Neural crest cell (in vitro differentiated cells): ENCODE measurements at places on chromosomes 7 and 10. TPM values are rescaled to one million over a fixed set of nuclear protein-coding genes. Genes with fewer than 3 reads are reported as not detected.

- no peak for DNase-seq
Measured at GRCh38 chr7:148865283-148865682, 18.8 kb downstream of the EZH2 start.

GRCh38 chr7:36532981-36533499 lies 143.4 kb downstream of the ANLN start:
- DNase-seq: no peak

GRCh38 chr7:158702196-158702595 lies 2.4 kb downstream of the NCAPG2 start:
- DNase-seq: no peak

The NPY4R gene
- total RNA-seq: not detected in 2 replicates

- no peak for DNase-seq
Measured at GRCh38 chr10:103067956-103068355, 125.1 kb downstream of the NT5C2 start.

DNA sequence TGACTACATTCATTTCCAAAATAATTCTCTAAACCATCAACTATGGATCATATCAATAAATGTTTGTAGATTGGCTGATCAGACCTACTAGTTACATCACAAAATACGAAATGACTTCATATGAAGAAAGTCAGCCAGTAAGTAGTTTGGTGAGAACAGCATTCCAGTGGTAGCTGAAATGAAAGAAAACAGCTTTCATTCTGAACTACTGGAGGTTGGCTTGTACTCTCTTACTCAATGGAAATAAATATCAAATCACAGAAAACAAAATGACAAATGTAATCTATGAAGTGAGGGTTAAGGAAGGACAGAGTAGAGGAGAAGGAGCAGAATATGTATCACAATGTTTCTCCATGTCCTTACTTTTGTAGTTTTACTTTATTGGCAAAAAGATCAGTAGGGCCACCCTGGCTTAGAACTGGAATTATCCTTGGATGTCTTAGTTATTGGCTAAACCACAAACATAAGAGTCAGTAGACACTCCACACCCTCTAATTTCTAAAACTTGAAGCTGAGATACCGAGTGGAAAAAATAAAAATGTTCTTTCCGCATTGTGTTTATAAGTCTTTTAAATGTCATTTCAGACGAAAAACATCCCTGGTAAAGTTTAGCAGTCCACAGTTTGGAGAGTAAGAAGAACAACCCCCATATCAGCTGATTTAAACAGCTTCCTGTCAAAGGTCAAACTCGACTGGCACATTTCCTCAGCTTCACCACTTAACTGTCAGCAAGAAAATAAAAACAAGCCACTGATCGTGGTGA lies 74.0 kb upstream of the DGKI start:
- no peak for DNase-seq

- no peak for DNase-seq
Measured at GRCh38 chr7:147923841-147924240, 666.7 kb upstream of the C7orf33 start.

- no peak for DNase-seq
Measured at GRCh38 chr10:30510184-30510931, 76.4 kb downstream of the MAP3K8 start.

GRCh38 chr7:39565538-39565937 lies 666 bp upstream of the YAE1 start:
- no peak for DNase-seq

The CYREN gene
- 70.4 and 75.5 TPM in 2 replicates for total RNA-seq

The SEMA3A gene
- total RNA-seq: 21.7 and 24.7 TPM in 2 replicates

The CYP2C19 gene
- not detected in 2 replicates for total RNA-seq

The TAS2R16 gene
- total RNA-seq: not detected in 2 replicates

- DNase-seq: peak; percentile 18
Measured at GRCh38 chr7:45347804-45348203, 190.2 kb downstream of the RAMP3 start.

The AGAP5 gene
- 8.8 TPM in 2 replicates for total RNA-seq

The STOX1 gene
- 8.7 and 8.8 TPM in 2 replicates for total RNA-seq

The NRBF2 gene
- total RNA-seq: 19.3 and 21.4 TPM in 2 replicates

GRCh38 chr7:8064828-8065227 lies 96.2 kb downstream of the GLCCI1 start:
- DNase-seq: no peak

DNA sequence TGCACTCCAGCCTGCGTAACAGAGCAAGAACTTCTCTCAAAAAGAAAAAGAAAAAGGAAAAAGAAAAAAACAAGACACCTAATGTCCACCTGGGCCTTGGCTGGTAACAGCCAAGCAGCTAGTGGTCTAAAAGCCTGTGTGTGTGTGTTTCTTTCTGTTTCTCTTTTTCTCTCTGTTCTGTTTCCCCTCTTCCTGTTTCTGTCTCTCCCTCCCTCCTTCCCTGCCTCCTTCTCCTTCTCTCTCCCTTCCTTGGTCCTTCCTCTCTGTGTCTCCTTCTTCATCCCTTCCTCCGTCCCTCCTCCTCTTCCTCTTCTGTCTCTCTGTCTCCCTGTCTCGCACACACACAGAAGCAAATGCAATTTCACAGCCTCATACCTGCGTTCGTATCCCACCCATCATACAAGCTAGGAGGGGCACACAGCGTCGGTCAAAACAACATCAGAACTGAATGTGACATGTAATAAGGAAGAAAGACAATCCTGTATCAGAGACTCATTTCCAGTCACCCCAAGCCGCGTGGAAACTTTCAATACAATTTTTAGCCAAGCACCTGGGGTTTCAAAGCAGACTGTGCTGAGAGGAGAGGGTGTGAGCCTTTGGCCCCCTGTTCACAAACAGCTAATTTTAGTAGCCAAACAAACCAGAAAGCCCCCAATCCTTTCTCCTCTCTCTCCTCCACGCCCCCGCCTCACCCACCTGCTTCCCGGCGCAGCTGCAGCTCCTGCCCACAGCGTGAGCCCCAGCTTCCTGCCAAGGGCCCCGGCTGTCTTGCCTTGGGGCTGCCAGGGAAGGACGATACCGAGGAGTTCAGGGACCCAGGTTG lies 50.2 kb upstream of the GNA12 start:
- no peak for DNase-seq

DNA sequence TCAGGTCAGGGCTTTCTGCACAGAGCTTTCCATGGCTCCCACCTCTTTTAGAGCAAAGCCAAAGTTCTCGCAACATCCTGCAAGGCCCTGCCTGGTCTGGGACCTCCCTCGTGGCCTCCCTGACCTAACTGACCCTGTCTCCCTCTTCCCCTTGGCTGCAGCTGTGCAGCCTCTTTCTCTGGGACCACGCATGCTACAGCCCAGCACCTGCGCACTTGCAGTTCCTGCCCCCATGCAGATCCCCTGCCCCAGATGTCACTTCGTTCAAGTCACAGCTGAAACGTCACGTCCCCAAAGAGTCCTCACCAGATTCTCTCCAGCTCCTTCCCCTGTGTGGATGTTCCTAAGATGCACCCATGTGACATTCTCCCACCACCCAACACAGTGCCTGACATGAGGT lies 61.2 kb upstream of the ZNF716 start:
- no peak for DNase-seq

DNA sequence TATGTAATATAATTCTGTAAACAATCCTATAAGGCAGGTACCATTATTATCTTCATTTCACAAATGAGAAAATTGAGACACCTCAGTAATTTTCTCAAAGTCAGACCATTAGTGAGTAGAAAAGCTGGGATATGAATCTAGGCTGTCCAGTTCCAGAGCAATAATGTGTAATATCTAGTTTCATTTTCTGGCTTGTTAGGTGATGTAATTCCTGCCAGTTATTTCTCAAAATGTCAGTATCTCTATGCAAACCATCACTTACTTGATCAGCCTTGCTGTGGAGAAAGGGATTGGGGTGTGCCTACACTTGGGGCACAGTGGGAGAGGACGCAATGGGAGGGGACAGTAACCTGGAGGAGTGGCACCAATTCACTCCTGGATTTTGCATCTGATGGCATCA lies 157.5 kb downstream of the LYZL1 start:
- DNase-seq: no peak

DNA sequence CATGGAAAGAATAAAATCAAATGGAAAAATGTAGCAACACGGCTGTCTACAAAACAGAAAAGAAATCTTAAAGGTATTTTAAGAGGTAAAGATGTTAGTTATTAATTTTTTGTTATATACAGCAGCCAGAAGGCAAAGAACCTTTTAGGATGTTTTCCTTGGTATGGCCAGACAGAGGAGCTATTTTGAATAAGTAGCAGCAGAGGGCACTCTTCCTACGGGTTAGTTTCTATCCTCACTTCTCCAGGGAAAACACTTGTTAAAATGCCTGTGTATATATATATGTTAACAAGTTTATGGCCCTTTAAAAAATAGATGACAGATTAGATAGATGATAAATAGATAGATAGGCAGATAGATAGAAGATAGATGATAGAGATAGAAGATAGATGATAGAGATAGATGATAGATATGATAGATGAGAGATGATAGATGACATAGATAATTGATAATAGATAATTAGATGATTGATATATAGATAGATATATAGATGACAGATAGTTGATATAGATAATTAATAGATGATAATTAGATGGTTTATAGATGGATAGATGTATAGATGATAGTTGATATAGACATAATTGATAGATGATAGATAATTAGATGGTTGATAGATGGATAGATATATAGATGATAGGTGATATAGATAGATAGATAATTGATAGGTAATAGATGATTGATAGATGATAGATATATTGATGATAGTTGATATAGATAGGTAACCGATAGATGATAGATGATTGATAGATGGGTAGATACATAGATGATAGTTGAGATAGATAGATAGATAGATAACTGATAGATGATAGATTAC lies 57.8 kb upstream of the WIPF3 start:
- DNase-seq: no peak

The ST8SIA6 gene
- total RNA-seq: not detected in 2 replicates

DNA sequence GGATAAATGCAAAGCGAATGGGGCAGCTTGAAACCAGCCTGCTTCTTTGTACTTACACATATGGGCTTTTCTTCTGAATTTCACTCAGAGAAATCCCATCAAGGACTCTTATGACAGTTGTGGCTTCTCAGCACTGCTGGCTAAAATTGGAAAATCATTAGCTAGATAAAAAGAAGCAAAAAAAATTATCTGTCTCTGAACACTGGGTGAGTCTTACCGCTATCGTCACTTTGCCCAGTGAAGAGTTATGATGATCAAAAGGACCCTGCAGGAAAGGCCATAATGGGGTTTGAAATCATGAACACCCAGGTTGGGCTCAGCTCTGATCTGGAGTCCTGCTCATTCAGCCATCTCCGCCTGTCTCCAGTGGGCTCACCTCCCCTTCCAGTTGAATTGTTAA lies 34.3 kb downstream of the AOAH start:
- no peak for DNase-seq

DNA sequence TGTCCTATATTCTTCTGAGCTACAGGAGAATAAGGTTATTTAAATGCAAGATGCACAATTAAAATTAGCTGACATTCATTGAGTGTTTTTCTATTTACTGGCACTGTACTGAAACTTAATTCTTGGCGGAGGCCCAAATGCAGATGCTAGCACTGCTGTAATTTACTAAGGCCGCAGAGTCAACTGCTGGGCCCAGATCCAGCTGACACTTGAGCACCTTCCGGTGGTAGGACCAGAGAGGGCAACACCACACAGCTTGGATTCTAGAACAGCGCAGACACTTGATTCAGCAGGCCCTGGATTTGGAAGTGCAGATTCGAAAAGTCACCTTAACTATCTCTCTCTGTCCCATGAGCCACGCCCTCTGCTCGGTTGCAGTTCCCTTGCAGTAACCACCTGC lies 228.6 kb upstream of the TMEM72 start:
- no peak for DNase-seq

The SLC18A3 gene
- 16.7 and 17.9 TPM in 2 replicates for total RNA-seq

- no peak for DNase-seq
Measured at GRCh38 chr10:1895691-1896090, 158.4 kb upstream of the ADARB2 start.

The GRIFIN gene
- not detected in 2 replicates for total RNA-seq
